ENCODE measurements at places on chromosomes 3 and 15.

DNA sequence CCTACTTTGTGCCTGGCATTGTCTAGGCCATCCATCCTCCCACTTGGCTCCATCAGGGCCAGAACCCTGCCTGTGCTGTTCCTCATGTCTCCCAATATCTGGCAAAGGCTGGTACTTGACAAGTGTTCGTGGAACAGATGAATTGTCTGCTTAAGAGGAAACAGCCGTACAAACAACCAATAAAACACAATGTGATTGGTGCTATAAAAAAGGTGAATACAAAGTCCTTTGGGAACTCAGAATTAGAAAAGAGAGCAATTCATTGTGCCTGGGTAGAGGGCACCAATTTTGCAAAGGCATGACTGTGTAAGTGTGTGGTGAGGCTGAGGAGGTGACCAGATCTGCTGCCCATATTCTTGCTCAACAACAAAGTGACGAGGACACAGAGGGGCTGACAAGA lies 164.5 kb upstream of the PPP2R3A start:
- no peak for DNase-seq

- no peak for DNase-seq
These were observed 128.8 kb downstream of the FOXP1 start for GRCh38 chr3:71454512-71455403.

- DNase-seq: no peak
These were observed 157.7 kb upstream of the FAM3D start for GRCh38 chr3:58824285-58824684.

- DNase-seq: no peak
These were observed 95.9 kb downstream of the FEZF2 start for GRCh38 chr3:62277450-62277849.

DNA sequence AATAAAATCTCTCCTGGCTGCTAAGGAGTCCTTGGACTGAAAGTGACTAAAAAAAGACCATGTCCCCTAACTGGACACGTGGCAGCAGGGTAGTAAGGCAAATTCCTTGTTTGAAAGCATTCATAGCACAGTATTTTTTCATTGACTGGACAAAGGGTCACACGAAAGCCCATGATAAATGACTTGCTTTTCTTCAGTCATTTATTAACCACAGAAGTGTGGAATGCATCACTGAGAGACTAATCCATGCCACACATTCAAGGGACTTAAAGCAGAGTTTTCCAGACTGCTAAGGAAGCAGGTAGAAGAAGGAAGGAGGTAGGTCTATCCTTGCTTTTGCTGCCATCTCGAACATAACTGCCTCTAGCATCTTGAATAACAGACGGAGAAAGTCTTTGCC lies 31.2 kb downstream of the CASR start:
- DNase-seq: no peak

DNA sequence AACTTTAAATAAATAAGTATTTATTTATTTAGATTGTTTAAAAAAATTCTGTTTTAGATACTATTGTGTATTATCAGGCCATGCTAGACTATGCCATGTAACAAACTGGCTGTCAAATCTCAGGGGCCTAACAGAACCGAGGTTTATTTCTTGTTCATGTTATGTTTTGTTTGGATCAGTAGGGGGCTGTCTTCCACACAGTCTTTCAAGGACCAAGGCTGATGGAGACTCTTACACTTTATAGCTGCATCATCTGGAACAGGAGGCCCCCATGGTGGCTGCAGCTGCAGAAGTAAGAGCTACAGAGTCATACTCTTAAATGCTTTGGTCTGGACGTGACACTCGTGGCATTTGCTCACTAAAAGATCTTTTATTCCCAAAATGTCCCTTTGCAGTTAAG lies 33.0 kb upstream of the ARL14 start:
- no peak for DNase-seq

DNA sequence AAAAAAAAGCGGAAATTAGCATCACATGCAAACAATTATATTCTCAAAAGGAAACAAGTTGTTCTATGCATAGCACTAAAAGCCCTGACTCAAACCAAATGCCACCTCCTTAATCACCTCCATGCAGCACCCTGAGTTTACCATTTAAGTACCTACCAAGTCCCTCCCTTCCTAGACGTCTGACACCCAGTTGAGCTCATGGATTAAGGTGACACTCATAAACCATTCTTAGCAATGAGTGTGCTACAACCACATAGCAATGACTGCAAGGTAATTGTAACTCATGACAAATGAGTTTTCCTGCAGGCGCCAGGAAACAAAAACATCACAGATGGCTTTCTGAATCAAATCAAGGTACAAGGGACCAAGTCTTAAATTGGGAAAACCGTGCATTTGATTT lies 32.0 kb downstream of the WWTR1 start:
- no peak for DNase-seq

DNA sequence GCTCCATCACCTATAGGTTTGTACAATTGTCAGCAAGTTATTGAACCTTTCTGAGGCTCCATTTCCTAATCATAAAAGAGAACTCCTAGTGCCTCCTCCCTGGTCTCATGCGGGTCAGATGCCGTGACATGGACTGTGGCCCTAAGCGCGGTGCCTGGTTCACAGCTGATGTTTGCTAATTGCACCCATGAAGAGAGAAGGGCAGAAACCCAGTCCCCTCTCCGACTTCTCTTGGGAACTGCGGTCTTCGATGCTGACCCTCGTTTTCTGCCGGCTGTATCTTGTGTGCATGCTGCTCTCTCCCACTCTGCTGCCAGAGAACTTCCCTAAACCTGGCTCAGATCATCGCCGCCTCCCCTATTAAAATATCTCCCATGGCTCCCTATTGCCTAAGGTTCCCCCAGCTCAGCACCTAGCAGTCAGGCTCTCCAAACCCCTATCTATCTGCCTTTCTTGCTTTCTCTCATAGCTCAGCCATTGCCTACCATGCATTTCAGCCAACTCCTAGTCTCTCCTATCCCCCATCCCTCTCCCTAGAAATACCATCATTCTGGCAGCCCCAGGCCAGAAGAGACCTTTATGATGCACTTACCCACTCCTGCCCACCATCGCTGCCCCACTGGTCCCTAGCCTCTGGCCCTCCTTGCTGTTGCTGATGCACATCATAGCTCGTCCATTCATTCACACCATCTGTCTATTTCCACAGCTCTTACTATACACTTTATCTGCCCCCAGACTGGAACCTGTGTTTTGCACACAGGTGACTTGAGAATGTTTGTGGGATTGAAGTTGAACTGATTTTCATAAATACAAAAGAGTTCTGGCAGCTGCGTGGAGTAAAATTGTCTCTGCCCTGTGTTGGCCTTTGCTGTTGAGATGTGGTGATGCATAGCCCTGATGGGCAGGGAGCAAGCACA lies 6.6 kb downstream of the ISG20 start:
- no peak for DNase-seq

- no peak for DNase-seq
These were observed 160.9 kb downstream of the ADAMTS17 start for GRCh38 chr15:100180921-100181320.

DNA sequence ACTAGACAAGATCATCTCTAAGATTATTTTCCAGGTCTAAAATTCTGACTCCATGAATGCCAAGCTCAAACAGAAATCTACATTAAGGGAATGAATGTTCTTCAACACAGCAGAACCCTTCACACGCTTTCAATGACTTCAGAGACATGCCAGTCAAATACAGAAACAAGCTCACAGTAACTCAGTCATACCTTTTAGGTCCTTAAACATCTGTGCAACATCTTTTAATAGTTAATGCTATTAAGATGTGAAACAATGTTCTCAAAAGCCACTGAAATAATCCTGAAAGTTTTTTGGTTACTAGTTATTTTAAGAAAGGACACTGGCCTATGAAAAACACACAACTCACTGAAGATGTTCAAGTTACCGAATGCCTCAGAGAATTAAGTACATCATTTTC lies 2.5 kb downstream of the DLG1 start:
- DNase-seq: no peak

DNA sequence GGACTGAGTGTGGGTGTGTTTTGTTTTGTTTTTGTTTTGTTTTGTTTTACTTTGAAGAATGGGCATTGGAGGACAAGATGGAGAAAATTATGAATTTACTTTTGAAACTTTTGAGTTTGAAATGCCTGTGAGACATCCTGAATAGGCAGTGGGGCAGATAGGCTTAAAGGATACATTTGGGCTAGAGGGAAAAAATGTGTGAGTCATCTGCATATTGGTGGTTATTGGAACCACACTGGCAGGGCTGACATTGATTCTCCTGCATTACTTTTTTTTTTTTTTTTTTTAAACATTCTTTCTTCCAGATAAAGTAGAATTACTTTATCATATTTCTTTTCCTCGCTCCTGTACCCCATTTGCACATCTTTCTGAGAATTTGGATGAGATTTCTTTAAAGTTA lies 56.1 kb downstream of the CALML4 start:
- DNase-seq: no peak

DNA sequence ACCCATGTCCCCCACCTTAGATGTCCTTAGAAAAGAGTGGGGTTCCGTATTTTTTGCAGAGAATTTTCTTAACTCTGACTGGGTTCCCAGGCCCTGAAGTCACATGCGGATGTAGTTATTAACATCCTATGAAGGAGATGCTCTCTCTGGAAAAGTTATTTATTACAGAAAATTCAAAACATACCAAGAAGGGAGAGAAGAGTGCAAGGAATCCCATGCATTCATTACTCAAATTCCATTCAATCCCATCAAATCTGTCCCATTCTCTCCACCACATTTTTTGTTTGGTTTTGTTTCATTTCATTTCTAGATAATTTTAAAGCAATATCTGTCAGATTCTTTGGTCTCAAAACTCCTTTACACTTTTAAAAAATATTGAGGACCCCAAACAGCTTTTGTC lies 34.3 kb upstream of the ANKRD34C start:
- no peak for DNase-seq

GRCh38 chr3:52798376-52798977 lies 3.9 kb downstream of the ITIH3 start:
- no peak for DNase-seq

- DNase-seq: no peak
These were observed 621.8 kb downstream of the MECOM start for GRCh38 chr3:169041677-169042171.

DNA sequence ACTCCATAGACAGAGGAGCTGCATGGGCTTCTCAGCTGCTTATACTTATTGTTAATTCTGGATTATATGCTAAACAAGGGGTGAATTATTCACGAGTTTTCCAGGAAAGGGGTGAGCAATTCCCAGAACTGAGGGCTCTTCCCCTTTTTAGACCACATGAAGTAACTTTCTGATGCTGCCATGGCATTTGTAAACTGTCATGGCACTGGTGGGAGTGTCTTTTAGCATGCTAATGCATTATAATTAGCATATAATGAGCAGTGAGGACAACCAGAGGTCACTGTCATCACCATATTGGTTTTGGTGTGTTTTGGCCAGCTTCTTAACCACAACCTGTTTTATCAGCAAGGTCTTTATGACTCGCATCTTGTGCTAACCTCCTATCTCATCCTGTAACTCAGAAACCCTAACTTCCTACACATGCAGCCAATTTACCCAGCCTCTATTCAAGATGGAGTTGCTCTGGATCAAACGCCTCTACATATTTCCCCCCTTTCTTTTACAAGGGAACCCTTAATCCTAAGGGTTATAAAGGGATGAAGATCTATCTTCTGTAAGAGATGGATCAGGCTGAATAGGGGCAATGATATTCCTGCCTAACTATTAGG lies 12.1 kb upstream of the DMXL2 start:
- DNase-seq: no peak

- DNase-seq: no peak
These were observed 37.2 kb downstream of the AADACL2 start for GRCh38 chr3:151770956-151771355.
